Heart left ventricle (tissue), 16 donors: ENCODE measurements at places on chromosomes 7 and 10. TPM values are rescaled to one million over a fixed set of nuclear protein-coding genes. Genes with fewer than 3 reads are reported as not detected.
A peak's percentile ranks its signal among the peaks of the same experiment; 100 is the strongest.

GRCh38 chr7:109898-110556, 82.3 kb upstream of the FAM20C start:
- no peaks in the 10 kb centered on the region for H3K27me3 ChIP-seq
- no peaks in the 10 kb centered on the region for H3K4me1 ChIP-seq
- no peak overlapping the region for H3K4me3 ChIP-seq
- no peak overlapping the region for H3K27ac ChIP-seq

DNA sequence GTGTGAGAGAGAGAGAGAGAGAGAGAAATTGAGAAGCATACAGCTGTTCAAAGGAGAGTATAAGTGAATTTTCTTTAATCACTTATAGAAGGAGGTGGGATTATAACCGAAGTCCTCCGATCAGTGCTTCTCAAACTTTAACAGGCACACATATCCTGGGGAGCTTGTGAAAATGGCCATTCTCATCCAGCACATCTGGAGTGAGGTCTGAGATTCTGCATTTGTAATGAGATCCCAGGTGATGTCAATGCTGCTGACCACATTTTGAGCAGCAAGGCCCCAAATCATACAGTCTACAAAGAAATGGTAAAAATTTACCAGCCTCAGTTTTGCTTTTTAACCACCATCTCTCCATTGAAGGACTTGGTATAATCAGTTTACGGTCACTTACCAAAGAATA, 219.0 kb downstream of the PTEN start:
- H3K27ac ChIP-seq: no peak overlapping the region
- peaks cover 5% of the 10 kb centered on the region for H3K4me1 ChIP-seq
- DNase-seq: no peak
- H3K27me3 ChIP-seq: no peaks in the 10 kb centered on the region

- no peaks in the 10 kb centered on the region for H3K36me3 ChIP-seq
- no peak for DNase-seq
- no peak overlapping the region for H3K4me3 ChIP-seq
These were observed 48.8 kb downstream of the UBE2H start for GRCh38 chr7:129903935-129904334.

DNA sequence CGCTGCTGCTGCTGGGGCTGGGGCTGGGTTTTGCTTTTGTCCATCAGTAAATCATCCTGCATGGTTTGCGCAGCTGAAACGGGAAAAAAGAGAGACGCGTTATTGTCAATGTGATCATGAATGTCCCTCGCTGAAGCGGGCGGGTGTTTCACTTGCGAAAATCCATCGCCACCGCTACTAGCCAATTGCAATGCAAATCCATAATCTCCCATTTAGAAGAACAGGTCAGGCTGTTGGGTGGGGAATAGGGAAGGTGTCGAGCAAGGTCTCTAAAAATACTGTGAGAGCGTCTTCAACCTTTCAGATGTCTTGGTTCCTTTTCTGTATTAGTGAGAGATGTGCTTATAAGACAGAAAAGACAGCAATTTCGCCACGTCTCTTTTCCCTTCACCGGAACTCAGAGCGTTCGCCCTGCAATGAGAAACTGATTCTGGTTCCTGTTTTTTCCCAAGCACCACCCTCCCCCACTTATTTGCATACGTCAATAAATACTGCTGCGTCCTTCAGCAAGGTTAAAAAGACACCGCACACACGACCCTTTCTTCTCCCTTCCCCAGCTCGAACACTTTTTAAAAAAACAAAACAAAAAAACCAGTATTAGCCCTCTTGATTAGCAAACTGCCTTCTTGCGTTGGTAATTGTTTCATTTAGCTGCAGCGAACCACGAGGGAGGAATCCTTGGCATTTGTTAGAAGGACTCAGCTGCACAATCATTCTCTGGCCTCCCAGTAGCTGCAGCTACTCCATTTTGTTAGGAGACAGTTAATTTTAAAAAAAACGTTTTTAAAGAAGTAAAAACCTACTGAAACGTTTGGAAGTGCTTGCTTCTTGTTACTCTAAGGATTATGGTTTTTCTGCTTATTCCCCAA, 50.4 kb downstream of the CPEB3 start:
- no peaks in the 10 kb centered on the region for H3K36me3 ChIP-seq
- H3K4me1 ChIP-seq: peaks cover 38% of the 10 kb centered on the region
- H3K4me3 ChIP-seq: peak overlapping the region; percentile 77
- peak overlapping the region; percentile 90 for H3K27ac ChIP-seq

DNA sequence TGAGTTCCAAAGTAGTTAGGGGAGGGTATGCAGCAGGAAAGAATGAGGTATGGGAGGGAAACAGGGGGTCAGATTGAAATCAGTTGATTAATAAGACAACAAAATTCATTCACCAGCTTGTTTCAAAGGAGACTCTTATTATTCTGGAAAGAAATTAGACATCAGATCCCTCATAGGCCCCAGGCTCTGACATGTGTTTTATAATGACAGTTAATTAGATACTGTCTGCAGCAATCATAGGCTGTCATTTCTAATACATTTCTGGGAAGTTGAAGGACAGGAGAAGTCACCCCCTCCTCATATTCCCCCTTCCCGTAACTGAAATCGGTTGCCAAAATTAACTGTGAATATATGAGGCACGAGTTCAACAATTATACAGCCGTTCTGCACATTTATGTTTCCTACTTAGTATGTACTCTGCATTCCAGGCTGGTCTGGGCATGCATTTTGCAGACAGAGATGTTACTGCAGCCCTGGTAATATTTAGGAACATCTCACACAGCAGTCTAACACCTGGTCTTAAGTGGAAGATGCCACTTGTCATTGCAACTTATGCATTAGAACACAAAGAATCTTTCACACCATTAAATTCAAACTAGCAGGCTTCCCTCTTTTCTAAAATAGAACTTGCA, 355.2 kb upstream of the LRGUK start:
- no peak overlapping the region for H3K4me3 ChIP-seq
- no peaks in the 10 kb centered on the region for H3K27me3 ChIP-seq
- DNase-seq: no peak
- H3K27ac ChIP-seq: no peak overlapping the region
- no peaks in the 10 kb centered on the region for H3K36me3 ChIP-seq

- H3K27ac ChIP-seq: no peak overlapping the region
- H3K27me3 ChIP-seq: peaks cover 33% of the 10 kb centered on the region
- no peak overlapping the region for H3K4me3 ChIP-seq
- no peaks in the 10 kb centered on the region for H3K4me1 ChIP-seq
- no peak for DNase-seq
These were observed 3.1 kb upstream of the PKD2L1 start for GRCh38 chr10:100333106-100333505.

- H3K4me3 ChIP-seq: no peak overlapping the region
- H3K27ac ChIP-seq: no peak overlapping the region
- no peaks in the 10 kb centered on the region for H3K27me3 ChIP-seq
These were observed 37.7 kb upstream of the ODAD2 start for GRCh38 chr10:28036587-28036986.

- no peaks in the 10 kb centered on the region for H3K27me3 ChIP-seq
- H3K4me1 ChIP-seq: peaks cover 21% of the 10 kb centered on the region
- no peak overlapping the region for H3K27ac ChIP-seq
- no peaks in the 10 kb centered on the region for H3K36me3 ChIP-seq
- DNase-seq: no peak
These were observed 14.5 kb upstream of the CPA1 start for GRCh38 chr7:130365511-130366441.

- H3K36me3 ChIP-seq: no peaks in the 10 kb centered on the region
- no peaks in the 10 kb centered on the region for H3K27me3 ChIP-seq
- DNase-seq: no peak
- no peak overlapping the region for H3K4me3 ChIP-seq
These were observed 36.2 kb downstream of the BAG3 start for GRCh38 chr10:119687192-119688032.

DNA sequence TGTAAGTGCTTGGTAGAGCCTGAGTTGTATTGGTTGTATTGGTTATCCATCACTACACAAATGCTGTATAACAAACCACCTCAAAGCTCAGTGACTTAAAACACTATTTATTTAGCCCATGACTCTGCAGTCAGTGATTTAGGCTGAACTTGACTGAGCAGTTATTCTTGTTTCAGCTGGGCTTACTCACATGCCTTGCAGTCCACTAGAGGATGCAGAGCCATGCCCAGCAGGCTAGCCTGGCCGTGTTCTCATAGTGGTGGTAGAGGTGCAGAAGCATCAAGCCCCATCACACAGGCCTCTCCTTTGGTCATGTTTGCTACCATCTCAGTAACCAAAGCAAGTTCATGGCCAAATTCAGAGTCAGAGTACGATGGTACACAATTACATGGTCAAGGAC, 43.9 kb downstream of the LUC7L2 start:
- no peak for DNase-seq
- H3K4me3 ChIP-seq: no peak overlapping the region
- H3K4me1 ChIP-seq: no peaks in the 10 kb centered on the region
- H3K27me3 ChIP-seq: no peaks in the 10 kb centered on the region
- H3K27ac ChIP-seq: no peak overlapping the region

DNA sequence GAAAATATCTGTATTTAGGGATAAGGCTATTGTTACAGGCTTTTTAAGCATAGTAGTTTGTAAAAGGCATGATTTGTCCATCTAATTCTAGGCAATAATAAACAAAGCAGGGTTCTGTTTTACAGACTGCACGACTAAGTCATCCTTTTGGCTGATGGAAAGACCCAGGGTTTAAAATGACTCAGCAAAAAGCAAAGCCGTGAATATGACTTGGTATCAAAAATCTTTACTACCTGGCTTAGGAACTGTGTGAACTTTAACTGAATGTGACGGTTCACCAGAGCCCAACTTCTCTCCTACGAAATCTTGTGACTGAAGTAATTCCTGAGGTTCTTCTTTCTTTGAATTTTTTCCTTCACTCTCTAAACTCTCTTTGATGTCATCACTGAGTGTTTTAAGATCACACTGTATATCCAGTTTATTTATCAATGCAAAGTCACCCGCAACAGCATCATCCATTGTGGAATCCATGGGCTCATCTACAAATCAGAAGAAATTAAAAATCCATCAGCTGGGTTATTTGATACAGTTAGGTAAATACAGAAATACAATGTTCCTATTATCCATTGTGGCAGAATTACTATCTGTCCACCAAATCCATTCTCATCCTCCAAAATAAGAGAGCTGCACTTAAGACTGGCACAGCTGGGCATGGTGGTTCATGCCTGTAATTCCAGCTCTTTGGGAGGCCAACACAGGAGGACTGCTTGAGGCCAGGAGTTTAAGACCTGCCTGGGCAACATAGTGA, 17.0 kb downstream of the ATE1 start:
- DNase-seq: no peak
- peaks cover 83% of the 10 kb centered on the region for H3K36me3 ChIP-seq
- peaks cover 5% of the 10 kb centered on the region for H3K4me1 ChIP-seq
- H3K4me3 ChIP-seq: no peak overlapping the region
- H3K27ac ChIP-seq: no peak overlapping the region

Gene MYPN
- 152 TPM for total RNA-seq

Gene EPHA1
- total RNA-seq: not detected

Gene HGF
- total RNA-seq: 2.2 TPM

DNA sequence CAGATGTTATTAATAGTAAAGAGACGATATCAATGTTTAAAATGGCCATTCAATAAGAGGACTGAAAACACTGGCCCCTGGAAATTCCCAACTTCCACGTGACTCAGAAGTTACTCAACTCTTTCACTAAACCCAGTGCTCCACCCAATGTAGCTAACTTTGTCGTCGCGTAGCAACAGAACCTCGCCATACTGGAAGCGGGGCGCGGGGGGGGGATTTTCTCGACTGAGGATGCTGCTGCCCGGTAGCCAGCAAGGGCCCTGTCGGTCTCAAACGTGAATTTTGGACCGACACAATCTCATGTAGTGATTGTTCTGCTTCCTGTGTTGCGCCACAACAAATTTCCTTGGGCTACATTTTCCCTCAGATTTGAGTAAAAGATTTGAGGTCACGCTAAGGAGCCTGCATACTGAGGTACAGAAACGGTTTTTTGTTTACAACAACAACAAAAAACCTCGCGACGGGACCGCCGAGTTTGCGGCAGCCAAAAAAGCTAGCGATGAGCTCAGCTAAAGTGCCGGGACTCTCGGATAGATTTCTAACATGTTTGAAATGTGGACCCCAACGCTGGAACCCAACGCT, 977 bp upstream of the SFR1 start:
- peak; percentile 94 for DNase-seq
- H3K36me3 ChIP-seq: peaks cover 6% of the 10 kb centered on the region
- no peaks in the 10 kb centered on the region for H3K27me3 ChIP-seq

- no peaks in the 10 kb centered on the region for H3K27me3 ChIP-seq
- no peaks in the 10 kb centered on the region for H3K4me1 ChIP-seq
- no peak for DNase-seq
- peak overlapping the region; percentile 66 for H3K4me3 ChIP-seq
- H3K27ac ChIP-seq: no peak overlapping the region
- H3K36me3 ChIP-seq: no peaks in the 10 kb centered on the region
These were observed 1.0 kb upstream of the ENO4 start for GRCh38 chr10:116848032-116848943.

DNA sequence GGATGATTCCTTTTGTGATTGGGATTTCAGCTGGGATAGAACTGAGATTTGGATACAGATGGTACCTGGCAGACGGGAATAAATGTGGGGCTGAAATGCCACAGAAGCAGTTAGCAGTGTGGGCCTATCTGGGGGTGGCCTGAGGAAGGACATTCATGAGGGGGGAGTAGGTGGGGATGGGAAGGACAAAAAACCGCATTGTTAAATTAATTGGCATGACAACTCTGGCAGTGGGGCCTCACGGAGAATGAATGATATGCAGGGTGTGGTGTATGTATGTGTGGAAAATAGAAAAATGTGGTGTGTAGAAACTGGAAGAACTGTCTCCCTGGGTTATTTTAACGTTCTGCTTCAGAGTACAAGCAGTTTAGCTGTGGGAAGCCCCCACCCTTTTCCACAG, 17.8 kb downstream of the SDK1 start:
- H3K4me3 ChIP-seq: no peak overlapping the region
- no peaks in the 10 kb centered on the region for H3K27me3 ChIP-seq
- H3K4me1 ChIP-seq: no peaks in the 10 kb centered on the region
- H3K27ac ChIP-seq: no peak overlapping the region
- no peak for DNase-seq

DNA sequence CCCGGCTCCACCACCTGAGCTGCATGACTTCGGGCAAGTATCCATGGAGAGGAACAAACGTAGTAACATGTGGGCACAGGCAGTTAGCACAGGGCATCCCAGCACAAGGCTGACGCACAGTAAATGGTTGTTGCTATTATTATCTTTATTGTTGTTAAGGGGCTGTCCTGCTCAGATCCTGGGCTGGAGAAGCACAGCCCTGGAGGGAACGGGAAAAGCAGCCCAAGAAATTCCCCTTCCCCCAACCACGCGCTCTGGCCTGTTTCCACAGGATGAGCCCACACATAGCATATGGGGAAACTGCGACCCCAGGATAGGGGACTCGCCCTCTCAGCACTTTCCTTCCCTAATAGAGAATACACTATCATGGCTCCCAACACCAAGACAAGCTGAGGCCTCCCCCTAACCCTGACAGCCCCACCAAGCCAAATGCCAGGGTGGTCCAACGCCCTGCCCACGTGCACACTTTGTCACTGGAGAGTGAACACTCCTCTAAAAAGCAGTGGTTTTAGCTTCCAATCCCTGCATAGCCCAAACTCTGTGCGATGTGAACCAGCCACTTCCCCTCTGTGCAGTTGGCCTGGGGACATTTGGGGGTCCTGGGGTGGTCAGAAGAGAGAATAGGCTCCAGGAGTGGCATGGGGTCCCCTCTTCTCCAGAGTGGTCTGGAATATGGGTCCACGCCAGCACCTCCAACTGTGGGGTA, 11.0 kb downstream of the PSD start:
- no peak for DNase-seq
- no peak overlapping the region for H3K4me3 ChIP-seq
- H3K27me3 ChIP-seq: peaks cover 45% of the 10 kb centered on the region
- H3K4me1 ChIP-seq: peaks cover 11% of the 10 kb centered on the region
- H3K27ac ChIP-seq: no peak overlapping the region

Gene PRPS1L1
- not detected for total RNA-seq
